Naive thymus-derived CD8-positive, alpha-beta T cell (primary cell): ENCODE measurements at places on chromosomes 11 and 22. TPM values are rescaled to one million over a fixed set of nuclear protein-coding genes. Genes with fewer than 3 reads are reported as not detected.

The FAM180B gene
- total RNA-seq, result 0.26 TPM

The HBG2 gene
- not detected for total RNA-seq

The GVQW3 gene
- 7.4 TPM for total RNA-seq

The NAV2 gene
- 2.1 TPM for total RNA-seq
